ENCODE measurements at places on chromosomes 11 and 22. TPM values are rescaled to one million over a fixed set of nuclear protein-coding genes. Genes with fewer than 3 reads are reported as not detected.

DEFB131B gene
- not detected for total RNA-seq

RASD2 gene
- total RNA-seq = 0.14 TPM

OR51L1 gene
- total RNA-seq = not detected

TRPM5 gene
- total RNA-seq = 7.2 TPM

RAB3IL1 gene
- 11.9 TPM for total RNA-seq

SEC14L6 gene
- 2.3 TPM for total RNA-seq

POTEH gene
- total RNA-seq = not detected

- DNase-seq = no peak
- H3K4me3 ChIP-seq = no peak overlapping the region
- no peaks in the 10 kb centered on the region for H3K36me3 ChIP-seq
- H3K27me3 ChIP-seq = no peaks in the 10 kb centered on the region
- H3K27ac ChIP-seq = no peak overlapping the region
Observed at GRCh38 chr11:40010011-40010410, 1449.4 kb downstream of the LRRC4C start.

- DNase-seq = no peak
- H3K27ac ChIP-seq = no peak overlapping the region
- no peaks in the 10 kb centered on the region for H3K27me3 ChIP-seq
- H3K36me3 ChIP-seq = peaks cover 33% of the 10 kb centered on the region
- peaks cover 29% of the 10 kb centered on the region for H3K4me1 ChIP-seq
Observed at GRCh38 chr11:47057365-47057764, 119.3 kb downstream of the ARFGAP2 start.

DNA sequence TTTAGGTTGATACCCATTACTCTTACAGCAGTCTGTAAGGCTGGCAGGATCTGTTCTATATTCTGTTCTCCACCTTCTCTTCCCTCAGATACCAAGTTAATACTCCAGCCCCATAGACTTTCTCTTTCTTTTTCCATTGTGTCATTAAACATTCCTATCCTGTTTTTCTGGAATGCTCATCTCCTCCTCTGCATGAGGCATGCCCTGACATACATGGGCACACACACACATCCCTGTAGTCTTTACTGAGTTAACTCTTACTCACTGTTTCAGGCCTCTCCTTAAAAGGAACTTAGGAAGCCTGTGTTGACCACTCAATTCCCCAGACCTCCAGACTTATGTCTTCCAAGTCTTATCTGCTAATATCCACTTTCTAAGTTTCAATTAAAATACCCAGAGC is 476.8 kb downstream of the METTL15 start:
- no peak overlapping the region for H3K27ac ChIP-seq
- H3K36me3 ChIP-seq = no peaks in the 10 kb centered on the region
- no peak for DNase-seq
- no peaks in the 10 kb centered on the region for H3K4me1 ChIP-seq

GRCh38 chr22:21694795-21695429 is 29.1 kb downstream of the PPIL2 start:
- peaks cover 18% of the 10 kb centered on the region for H3K36me3 ChIP-seq
- DNase-seq = no peak
- no peaks in the 10 kb centered on the region for H3K4me1 ChIP-seq
- H3K27ac ChIP-seq = no peak overlapping the region

DNA sequence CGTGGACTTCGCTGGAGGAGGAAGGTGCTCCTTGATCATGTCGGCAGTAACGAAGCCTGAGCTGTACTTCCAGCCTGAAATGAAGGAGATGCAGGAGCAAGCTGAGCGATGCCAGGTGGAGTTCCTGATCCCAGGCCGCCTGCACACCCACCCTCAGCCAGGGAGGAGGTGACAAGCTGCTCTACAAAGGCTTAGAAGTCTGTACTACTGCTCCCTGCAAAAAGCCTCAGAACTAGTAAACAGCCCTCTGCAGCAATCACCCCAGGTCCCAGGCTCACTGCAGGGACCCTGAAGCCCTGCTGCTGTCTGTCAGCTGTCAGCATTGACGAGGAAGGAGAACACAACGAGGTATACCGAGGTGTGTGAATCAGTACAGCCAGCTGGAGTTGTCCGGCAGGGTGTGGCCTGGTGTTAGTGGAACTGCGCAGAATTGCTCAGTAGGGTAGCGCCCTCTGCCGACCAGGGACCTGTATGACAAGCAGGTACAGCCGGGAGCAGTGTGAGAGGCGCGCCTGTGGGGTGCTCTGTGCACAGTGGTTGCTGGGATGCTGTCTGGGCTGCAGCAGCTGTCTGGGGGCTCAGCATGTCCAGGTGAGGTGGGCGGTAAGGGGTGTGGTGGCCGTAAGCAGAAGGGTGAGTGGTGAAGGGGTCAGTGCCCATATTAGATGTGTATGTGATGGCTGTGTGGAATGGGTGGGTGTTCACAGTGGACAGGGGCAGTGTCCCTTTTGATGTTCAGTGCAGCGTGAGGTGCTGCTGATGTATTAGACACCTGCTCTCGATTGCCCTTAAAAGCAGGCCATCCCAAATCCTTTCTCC is 7.6 kb downstream of the CYB5R2 start:
- peak overlapping the region; percentile 73 for H3K27ac ChIP-seq
- peaks cover 8% of the 10 kb centered on the region for H3K4me1 ChIP-seq
- no peak overlapping the region for H3K4me3 ChIP-seq

DNA sequence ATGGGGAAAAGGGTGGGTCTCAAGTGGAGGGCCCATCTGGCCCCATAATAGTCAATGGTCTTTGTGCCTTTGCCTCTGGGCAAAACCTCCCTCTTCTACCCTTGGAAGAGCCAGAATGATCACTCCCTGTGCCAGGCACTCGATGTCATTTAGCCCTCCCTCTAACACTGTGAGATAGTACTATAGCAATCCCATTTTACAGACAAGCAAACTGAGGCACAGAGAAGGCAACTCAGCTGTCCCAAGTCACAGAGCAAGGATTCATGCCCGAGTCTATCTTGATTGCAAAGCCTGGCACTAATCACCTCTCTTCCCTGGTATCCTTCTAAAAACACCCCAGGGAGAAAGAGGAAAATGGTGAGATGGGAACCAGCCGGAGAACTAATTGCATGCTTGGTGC is 76.4 kb downstream of the TP53I11 start:
- peaks cover 21% of the 10 kb centered on the region for H3K4me1 ChIP-seq
- peaks cover 2% of the 10 kb centered on the region for H3K27me3 ChIP-seq
- no peak for DNase-seq
- H3K27ac ChIP-seq = no peak overlapping the region
- no peak overlapping the region for H3K4me3 ChIP-seq

GRCh38 chr11:126139111-126140091 is 72.0 kb downstream of the RPUSD4 start:
- peak overlapping the region; percentile 28 for H3K4me3 ChIP-seq
- DNase-seq = no peak
- H3K36me3 ChIP-seq = no peaks in the 10 kb centered on the region
- H3K27ac ChIP-seq = peak overlapping the region; percentile 89
- peaks cover 72% of the 10 kb centered on the region for H3K4me1 ChIP-seq
- no peaks in the 10 kb centered on the region for H3K27me3 ChIP-seq

GRCh38 chr11:123211149-123211852 is 16.3 kb upstream of the CLMP start:
- H3K36me3 ChIP-seq = no peaks in the 10 kb centered on the region
- H3K4me3 ChIP-seq = no peak overlapping the region
- no peaks in the 10 kb centered on the region for H3K27me3 ChIP-seq
- H3K4me1 ChIP-seq = peaks cover 22% of the 10 kb centered on the region
- no peak for DNase-seq

DNA sequence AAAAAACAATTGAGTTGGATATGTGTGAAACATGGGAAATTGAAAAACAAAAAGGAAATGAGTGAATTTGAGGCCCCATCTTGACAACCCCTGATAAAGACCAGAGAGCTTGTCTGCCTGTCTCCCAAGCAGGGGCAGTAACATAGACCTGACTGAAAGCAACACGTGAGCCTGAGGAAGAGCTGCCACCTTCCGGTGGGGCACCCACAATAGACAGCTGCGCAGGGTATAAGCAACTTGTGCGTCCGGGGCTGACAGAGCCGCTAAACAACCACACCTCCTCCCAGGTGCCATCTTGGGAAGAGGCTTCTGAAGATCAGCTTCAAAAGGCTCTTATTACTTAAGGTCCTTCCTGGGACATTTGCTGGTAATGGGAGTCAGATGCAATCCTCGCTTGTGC is 166.8 kb downstream of the NTM start:
- DNase-seq = no peak
- H3K27ac ChIP-seq = no peak overlapping the region
- H3K36me3 ChIP-seq = no peaks in the 10 kb centered on the region
- H3K27me3 ChIP-seq = peaks cover 44% of the 10 kb centered on the region
- H3K4me3 ChIP-seq = no peak overlapping the region

GRCh38 chr11:88102598-88102934 is 72.7 kb downstream of the RAB38 start:
- peaks cover 4% of the 10 kb centered on the region for H3K36me3 ChIP-seq
- no peak overlapping the region for H3K4me3 ChIP-seq
- peak overlapping the region; percentile 2 for H3K27ac ChIP-seq
- H3K4me1 ChIP-seq = peaks cover 58% of the 10 kb centered on the region

GRCh38 chr22:23889620-23890019 is 4.6 kb upstream of the MIF start:
- H3K36me3 ChIP-seq = peaks cover 23% of the 10 kb centered on the region
- peak overlapping the region; percentile 59 for H3K27ac ChIP-seq
- no peak overlapping the region for H3K4me3 ChIP-seq
- peaks cover 15% of the 10 kb centered on the region for H3K4me1 ChIP-seq
- no peaks in the 10 kb centered on the region for H3K27me3 ChIP-seq
- DNase-seq = no peak

DNA sequence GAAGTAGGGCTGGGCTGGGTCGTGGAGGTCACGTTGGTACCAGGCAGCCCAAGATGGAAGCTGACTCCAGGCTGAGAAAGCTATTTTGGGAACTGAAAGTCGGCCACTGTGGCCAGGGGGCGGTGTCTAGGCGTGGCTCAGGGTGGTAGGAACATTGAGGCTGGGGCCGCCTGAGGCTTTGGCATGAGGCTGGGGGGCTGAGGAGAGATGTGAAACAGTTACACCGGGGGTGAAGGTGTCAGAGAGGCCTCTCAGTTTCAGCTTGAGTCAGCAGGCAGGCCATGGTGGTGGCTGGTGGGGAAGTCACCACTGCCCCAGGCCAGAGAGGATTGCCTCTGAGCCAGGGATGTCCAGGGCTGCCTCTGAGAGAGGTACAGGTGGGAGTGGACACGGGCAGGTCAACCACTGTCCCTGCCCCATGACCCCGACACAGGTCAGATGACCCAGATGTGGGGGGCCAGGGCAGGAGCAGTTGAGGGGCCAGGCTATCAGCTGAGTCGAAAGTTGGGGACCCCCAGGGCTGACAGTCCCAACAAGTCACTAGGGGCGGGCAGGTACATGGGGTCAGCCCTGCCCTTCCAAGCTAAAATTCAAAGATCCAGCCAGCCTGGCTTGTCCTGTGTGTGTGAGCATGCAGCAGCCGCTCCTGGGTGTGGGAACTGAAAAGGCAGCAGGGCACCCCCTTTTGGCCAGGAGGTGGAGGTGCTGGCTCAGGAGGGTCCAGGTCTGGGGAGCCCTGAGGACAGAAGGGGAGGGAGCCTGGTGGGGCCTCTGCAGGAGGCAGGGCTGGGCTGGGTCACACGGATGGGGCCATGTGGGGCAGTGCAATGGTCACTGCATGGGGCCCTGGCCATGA is 7.2 kb downstream of the KCNK7 start:
- H3K36me3 ChIP-seq = peaks cover 4% of the 10 kb centered on the region
- H3K27me3 ChIP-seq = peaks cover 26% of the 10 kb centered on the region
- DNase-seq = no peak
- peaks cover 14% of the 10 kb centered on the region for H3K4me1 ChIP-seq
- no peak overlapping the region for H3K27ac ChIP-seq

GRCh38 chr11:134524896-134525845 is 113.1 kb upstream of the B3GAT1 start:
- peak; percentile 3 for DNase-seq
- peaks cover 4% of the 10 kb centered on the region for H3K27me3 ChIP-seq
- no peaks in the 10 kb centered on the region for H3K36me3 ChIP-seq
- H3K27ac ChIP-seq = no peak overlapping the region
- no peak overlapping the region for H3K4me3 ChIP-seq

GRCh38 chr11:101049813-101050212 is 79.8 kb downstream of the PGR start:
- no peaks in the 10 kb centered on the region for H3K36me3 ChIP-seq
- H3K4me3 ChIP-seq = no peak overlapping the region
- no peak for DNase-seq
- H3K27me3 ChIP-seq = peaks cover 11% of the 10 kb centered on the region
- H3K4me1 ChIP-seq = peaks cover 11% of the 10 kb centered on the region
- H3K27ac ChIP-seq = no peak overlapping the region

DNA sequence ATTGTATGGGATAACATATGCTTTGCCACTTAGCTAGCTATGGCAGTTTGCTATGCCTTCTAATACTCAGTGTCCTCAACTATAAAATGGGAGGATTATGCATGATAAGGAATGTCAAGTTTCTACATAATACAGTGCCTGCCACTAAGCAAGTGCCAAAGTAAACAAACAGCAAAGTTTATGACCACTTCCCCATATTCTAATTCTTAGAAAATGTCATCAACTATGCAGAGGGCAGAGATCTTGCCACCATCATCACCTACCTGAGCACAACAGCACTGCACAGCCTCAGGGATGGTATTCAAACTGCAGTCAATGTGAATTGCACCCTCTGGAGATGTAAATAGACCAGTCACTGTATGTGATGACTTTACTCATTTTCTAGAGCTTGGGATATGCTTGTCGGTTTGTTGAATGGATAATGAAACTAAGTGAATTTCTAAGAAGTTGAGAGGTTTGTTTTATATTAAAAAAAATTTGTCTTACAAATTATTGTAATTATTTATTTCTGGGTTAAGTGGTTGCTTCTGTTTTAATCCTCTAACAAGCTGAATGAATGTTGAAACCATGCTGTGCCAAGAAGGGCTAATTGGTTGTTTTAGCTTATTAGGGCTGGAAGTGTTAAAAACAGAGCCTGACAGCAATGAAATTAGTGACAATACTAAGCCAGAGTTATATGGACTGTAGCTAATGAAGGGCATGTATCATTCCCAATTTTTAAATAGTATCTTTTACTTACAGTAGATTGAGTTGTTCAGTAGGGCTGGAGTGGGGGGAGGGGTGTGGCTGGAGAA is 398.4 kb downstream of the CNTN5 start:
- H3K27ac ChIP-seq = no peak overlapping the region
- no peaks in the 10 kb centered on the region for H3K36me3 ChIP-seq
- no peak overlapping the region for H3K4me3 ChIP-seq

DNA sequence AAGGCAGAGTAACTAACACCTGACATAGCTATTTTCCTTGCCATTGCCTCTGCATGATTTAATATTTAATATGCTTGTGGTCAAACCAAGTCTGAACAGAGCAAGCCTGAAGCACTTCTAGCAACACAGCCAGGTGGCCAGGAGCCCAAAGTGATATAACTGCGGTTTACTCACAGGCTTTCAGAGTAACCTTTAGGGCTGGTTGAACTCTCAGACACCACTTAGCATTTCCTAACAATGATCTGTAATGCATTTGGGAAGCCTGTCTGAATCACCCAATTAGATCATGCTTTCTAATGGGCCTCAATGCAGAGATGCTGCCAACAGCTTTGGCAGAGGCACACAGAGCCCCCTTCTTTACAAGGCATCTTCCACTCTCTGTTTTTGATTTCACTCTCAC is 96.1 kb downstream of the FDX1 start:
- H3K4me3 ChIP-seq = no peak overlapping the region
- no peaks in the 10 kb centered on the region for H3K27me3 ChIP-seq
- DNase-seq = no peak
- H3K4me1 ChIP-seq = no peaks in the 10 kb centered on the region
- H3K36me3 ChIP-seq = peaks cover 9% of the 10 kb centered on the region
- no peak overlapping the region for H3K27ac ChIP-seq

Measured in mesothelial cell of epicardium (in vitro differentiated cells).